ENCODE measurements at places on chromosomes 2 and 18.

- no peak for ATAC-seq
Observed at GRCh38 chr2:14420851-14421250, 211.7 kb upstream of the LRATD1 start.

DNA sequence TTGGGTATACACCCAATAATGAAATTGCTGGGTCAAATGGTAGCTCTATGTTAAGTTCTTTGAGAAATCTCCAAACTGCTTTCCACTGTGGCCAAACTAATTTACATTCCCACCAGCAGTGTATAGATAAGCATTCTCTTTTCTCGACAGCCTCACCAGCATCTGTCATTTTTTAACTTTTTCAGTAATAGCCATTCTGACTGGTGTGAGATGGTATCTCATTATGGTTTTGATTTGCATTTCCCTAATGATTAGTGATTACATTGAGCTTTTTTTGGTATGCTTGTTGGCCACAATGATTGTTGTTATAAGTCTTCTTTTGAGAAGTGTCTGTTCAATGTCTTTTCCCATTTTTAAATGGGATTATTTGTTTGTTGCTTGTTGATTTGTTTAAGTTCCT, 50.4 kb upstream of the EPAS1 start:
- no peak for ATAC-seq

GRCh38 chr2:41785251-41786022, 262.4 kb upstream of the PKDCC start:
- ATAC-seq = no peak

DNA sequence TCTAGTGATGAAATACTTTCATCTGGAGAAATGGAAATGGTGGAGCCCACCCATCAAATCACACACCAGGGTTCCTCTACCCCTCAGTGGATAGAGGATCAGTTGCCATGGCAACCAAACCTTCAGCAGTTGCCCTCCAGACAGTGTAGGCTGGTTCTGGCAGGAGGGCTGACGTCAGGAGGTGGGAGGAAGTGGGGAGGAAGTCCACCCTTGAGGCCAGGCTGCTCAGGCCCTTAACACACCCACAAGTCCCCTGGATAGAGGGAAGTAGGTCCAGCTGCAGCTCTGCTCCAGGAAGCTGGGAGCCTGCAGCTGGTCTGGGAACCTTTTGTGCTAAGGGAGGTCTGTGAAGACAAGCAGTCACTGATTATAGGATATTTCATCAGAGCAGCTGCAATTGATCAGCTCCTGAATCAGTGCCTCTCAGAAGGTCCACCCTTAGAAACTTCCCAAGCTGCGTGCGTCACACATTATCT, 186.6 kb downstream of the MTX2 start:
- peak; percentile 90 for ATAC-seq

Measured in gastroesophageal sphincter (tissue), 4 donors.